EL (cell line): ENCODE measurements at places on chromosomes 1 and 21.

- no peak for DNase-seq
These were observed 110.8 kb downstream of the RABGAP1L start for GRCh38 chr1:174269989-174270651.

DNA sequence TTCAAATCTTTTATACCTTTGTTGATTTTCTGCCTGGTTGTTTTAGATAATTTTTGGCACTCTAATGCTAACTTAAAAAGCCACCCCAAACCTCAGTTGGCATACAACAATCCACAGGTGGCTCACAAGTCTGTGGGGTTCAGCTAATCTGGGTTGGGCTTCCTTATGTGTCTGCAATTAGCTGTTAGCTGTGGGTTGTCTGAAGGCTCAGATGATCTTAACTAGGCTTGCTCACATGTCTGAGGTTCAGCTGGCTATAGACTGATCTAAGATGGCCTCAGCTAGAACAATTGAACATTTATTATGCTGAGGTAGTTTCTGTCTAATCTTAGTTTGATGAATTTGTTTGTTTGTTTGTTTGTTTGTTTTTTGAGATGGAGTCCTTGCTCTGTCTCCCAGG lies 44.9 kb upstream of the ADAR start:
- no peak for DNase-seq

- peak; percentile 49 for DNase-seq
These were observed 71.1 kb downstream of the LAMC1 start for GRCh38 chr1:183094351-183094750.

DNA sequence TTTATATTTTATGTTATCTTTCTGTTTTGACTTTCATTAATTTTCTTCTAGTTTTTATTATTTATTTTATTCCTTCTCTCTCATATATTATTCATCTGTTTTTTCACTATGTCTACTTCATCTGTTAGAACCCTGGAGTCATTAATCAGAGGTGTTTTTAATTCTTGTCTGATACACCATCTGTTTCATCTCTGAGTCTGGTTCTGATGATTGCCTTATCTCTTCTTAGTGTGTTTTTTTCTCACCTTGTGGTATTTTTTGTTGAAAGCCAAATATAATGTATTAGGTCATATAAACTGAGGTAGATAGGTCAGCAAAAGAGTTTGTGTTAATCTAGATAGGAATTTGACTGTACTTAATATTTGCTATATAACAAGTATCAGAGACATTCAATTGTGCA lies 1005.7 kb upstream of the NCAM2 start:
- no peak for DNase-seq

DNA sequence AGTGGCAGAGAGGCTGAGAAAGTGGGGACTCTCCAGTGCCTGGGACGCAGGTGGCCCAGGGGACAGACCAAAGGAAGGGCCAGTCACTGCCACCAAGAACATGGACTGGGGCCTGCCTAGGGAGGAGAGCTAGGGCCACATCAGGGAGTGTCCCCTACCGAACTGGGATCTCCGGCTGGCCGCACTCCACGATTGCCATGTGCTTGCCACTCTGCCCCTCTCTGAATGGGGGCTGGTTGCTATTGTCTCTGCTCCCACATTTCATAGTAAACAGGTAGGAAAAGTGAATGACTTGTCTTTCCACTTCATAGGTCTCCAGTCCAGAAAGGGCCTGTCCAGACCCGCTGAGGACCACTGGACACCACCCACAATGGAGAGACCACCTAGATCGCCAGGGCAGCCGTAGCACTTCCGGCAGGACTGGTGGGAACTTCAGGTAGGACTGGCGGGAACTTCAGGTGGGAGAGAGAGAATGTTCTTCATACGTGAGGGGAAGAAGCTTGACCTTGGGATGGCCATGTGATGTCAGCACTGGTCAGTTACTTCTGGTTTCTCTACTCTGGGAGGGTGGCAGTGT lies 55.2 kb upstream of the PDE9A start:
- no peak for DNase-seq

DNA sequence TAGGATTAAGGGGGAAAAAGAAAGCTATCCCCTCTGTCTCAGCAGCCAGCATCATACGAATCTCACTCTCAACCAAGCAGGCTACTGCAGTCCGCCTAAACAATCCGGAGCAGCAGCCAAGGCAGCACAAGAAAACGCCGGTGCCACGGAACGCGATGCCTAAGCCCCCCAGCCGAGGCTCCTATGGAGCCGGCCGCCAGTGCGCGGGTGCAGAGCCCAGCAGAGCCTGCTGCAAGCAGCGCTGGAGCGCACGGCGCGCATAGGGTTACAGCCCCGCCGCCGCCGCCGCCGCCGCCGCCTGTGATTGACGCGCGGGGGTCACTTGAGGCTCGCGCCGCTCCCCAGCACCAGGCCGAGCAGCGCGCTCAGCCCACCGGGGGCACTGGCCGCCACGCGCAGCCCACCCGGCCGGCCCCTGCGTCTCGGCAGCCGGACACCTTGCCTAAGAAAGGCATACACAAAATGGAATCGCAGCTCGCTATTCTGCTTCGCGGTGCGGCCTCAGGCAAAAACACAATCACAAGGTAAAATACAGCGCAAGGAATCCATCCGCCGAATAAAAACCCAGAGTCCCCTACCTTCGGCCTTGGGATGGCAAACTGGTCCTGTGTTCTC lies 780 bp downstream of the HIVEP3 start:
- peak; percentile 50 for DNase-seq

DNA sequence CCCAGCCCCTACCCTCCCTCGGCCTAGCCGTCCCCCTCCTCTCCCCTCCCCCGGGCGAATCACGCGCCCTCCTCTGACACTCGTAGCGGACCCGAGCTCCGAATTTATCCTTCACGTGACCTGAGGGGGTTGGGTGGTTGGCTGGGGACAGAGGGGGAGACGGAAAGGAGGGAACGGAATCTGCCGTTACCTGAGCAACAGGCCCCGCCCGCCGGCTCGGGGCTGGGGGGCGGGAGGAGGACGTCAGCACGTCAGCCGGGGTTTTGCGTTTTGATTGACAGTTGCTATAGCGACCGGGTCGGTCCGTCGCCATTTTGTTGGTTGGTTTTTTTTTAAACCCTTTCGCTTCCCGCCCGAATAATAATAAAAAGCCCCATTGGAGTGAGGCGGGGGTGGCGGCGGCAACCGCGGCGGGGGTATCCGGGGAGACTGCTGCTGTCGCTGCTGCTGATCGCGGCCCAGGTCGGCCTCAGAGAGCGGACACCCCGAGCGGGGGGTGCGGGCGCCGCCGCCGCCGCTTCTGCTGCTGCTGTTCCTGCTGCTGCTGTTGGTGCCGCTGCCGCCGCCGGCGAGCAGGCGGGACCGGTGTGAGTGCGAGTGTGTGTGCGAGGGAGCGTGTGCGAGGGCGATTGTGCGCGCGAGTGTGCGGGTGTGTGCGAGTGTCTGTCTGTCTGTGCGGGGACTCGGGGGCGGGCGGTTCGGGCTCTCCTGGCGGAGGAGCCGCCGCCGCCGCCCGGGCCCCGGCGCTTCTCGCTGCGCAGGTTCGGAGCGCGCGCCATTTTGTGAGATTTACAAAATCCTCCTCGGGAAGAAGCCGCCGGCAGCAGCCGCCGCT lies at the start of gene DYRK1A:
Gene DYRK1A, plus strand, starts transcription at position 292 of the 835 bp plus-strand sequence. CDS start 53,602 bp downstream, outside the sequence.
- DNase-seq, result peak; percentile 100

DNA sequence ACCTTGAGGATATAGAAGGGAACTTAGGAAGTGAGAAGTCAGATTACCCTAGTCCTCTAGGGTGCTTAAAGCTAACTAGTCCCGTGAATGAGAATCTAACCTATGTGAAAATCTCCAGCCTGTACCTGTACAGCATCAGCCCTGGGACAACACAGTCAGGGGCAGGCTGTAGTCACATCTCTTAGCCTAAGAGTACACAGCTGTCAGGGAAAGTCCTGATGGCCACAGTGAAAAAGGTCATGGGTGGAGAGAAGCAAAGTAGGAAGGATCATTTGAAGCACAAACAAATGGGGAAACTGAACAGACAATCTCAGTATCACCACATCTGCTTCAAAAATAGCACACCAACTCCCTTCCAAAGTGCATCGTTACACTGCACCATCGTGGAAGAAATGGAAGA lies 11.7 kb downstream of the CTSK start:
- DNase-seq, result no peak

GRCh38 chr21:46340998-46341397 lies 17.0 kb downstream of the PCNT start:
- DNase-seq, result no peak

DNA sequence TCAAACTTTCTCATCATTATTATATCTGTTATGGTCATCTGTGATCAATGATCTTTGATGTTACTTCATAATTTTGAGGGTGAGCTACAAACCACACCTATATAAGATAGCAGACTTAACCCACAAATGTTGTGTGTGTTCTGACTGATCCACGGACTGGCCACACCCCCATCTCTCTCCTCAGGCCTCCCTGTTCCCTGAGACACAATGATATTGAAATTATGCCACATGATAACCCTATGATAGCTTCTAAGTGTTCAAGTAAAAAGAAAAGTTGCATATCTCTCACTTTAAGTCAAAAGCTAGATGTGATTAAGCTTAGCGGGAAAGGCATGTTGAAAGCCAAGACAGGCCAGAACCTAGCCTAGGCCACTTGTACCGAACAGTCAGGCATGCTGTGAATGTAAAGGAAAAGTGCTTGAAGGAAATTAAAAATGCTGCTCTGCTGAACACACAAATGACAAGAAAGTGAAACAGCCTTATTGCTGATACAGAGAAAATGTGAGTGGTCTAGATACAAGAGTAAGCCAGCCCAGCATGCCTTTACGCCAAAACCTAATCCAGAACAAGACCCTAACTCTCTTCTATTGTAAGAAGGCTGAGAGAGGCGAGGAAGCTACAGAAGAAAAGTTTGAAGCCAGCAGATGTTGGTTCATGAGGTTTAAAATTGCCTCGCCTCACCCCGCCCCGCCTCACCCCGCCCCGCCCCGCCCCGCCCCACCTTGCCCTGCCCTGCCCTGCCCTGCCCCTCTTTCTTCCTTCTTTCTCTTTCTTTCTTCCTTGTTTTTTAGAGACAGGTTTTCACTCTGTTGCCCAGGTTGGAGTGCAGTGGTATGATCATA lies 16.5 kb downstream of the CTSS start:
- no peak for DNase-seq

DNA sequence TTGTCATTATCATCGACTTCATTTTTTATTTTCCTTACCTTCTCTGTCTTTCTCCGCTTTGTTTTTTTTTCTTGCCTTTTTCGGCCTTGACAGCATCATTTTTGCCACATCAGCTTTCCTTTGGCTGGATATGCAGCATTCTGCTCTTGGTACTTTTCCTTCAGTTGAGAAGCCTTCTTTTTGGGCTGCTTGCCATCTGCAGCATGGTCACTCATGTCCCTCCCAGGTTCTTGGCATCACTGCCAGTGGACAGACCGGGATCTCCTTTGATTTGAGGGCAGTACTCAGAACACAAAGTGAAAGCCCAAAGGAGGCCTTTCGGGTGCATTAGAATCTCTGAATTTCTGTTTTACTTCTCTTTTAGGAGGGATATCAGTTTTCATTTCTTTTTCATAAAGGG lies 3.7 kb upstream of the PARP1 start:
- no peak for DNase-seq

GRCh38 chr21:37245151-37245550 lies 22.0 kb downstream of the VPS26C start:
- DNase-seq, result no peak

GRCh38 chr1:201505503-201505890 lies 1.4 kb downstream of the CSRP1 start:
- peak; percentile 85 for DNase-seq

DNA sequence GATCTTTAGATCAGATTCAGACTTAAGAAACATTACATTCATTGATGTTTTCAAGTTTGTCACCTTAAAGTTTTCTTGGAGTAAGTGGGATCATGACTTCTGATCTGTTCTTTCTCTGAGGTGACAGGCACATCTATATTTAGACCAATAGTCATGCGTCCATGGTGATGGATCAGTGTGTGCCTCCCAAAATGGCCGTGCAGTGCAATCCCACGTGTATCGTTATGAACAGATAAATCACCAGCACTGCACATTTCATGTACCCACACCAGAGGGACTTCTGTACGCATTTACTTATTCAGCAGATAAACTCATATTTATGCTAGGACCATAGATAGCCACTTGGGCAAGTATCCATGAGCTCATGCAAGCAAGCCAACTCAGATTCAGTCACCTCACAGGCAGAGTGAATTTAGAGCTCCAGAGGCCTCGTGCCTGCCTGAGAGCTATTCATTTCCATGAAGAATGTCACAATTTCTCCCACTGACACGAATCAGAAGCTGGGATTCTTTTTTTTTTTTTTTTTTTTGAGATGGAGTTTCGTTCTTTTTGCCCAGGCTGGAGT lies 13.9 kb upstream of the WDR26 start:
- DNase-seq, result no peak

- no peak for DNase-seq
These were observed 13.2 kb upstream of the CREG1 start for GRCh38 chr1:167566766-167567165.

DNA sequence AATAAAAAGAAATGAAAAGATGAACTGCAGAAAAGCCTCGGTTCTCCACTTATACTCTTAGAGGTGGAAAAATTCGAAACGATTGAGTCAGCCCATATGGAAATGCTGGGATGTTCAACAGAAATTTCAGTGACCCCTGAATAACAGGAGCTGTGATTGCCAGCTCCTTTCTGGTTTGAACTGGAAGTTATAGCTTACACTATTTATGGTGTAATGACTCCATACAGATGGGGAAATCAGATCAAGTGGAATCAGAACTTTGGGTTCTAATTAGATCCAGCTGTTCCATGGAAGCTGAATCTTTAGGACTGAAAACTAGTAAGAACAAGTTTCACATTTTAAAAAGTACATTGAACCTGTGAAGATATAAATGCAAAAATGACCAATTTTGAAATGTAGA lies 569.3 kb upstream of the ZRANB2 start:
- peak; percentile 12 for DNase-seq

DNA sequence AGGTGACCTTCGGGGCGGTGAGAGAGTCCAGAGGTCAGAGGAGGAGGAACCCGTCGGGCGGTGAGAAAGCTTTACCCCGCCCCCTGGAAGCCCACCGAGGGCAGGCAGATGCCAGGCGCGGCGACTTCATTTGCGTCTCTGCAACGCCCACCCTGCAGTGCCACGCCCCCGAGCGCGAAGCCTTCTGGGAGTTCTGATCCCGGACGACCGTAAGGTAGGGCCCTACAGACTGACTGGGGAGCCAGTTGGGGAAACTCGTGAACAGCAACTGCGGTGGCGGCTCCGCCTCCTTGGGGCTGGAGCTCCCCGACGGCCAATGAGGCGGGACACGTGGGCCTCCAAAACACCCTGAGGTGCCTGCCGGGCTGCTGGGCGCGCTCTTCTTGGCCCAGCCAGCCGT lies 46.0 kb upstream of the EDARADD start:
- DNase-seq, result no peak

GRCh38 chr1:42164551-42165420 lies at the start of gene GUCA2A:
Gene GUCA2A (minus strand): TSS chr1:42164745. CDS start chr1:42164712, 33 bp downstream.
- DNase-seq, result no peak
